ENCODE measurements at places on chromosomes 7 and 10.

DNA sequence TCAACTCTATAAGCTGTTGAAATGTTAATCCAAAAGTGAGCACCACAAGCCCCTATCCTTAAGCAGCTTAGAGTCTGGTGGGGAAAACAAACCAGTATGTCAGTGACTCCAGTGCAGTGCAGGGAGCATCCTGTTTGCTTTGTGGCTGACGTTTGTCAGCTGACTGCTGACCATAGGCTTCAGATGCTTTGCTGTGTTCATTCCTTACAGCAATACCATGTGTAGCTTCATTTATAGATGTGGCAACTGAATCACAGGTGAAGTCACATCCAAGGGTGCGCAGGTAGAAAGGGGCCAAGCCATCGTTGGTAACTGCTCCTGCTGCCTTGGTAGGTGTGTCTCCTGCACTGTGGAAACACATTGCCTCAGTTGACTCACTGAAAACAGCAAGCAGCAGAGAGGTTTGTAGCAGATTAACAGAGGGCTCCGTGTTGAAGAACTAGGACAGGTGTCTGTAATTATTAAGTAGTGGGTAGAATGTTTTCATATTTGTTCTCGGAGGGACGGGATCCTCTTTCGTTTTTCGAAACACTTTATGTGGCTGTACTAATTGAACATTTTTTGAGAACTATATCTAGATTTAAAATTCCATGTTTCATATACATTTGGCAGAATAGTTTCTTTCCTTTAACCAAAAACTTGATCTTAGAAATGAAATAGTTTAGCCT is 2.0 kb downstream of the INSIG1 start:
- DNase-seq: no peak

GRCh38 chr7:99429756-99430155 is 8.8 kb downstream of the PTCD1 start:
- no peak for DNase-seq

DNA sequence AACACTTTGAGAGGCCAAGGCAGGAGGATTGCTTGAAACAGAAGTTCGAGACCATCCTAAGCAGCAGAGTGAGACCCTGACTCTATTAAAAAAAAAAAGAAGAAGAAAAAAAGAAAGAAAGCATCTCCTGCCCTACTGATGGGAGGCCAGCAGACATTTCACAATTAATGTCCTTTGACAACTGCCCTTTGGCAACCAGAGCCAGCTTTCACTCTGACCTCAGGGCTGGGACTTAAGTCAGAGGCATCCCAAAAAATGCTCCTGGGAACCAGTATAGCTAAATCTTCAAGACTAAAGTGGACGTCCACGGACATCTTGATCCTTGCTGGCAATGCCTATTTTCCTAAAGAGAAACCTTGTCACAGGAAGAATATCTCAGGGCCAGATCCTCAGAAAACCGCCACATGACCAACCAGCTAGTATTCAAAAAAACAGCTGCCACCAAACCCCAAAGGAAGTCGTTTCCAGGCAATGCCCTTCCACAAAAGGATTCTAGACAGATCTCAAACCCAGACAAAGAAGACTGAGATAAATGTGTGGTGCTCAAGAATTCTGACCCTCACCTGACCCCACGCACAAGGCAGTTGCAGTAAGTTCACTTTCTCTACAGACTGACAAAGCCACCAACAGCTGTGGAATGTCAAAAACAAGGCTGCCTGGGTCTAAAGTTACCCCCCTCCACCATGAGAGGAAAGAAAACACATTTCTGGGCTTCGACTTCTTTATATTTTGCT is 18.4 kb downstream of the GFRA1 start:
- DNase-seq: no peak

GRCh38 chr7:47624689-47625088 is 42.8 kb upstream of the TNS3 start:
- DNase-seq: no peak

DNA sequence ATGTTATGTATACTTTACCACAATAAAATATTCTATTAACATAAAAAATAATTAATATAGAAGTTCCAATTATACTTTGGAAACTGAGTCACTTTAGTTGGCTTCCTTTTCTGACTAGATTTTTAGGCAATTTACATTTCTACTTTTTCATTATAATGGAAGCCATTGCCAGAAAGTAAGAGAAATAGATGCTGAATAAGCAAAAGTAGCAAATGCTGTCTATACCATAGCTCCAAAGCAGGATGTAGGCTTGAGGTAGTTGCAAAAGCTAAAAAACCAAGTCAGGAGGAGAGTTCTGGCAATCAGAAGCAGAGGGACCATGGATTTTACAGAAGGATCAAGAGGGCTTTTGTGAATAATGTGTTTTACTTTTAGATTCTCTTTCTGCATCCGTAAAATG is 262.4 kb upstream of the TMEM229A start:
- DNase-seq: no peak

GRCh38 chr7:83306502-83306901 is 143.8 kb upstream of the PCLO start:
- DNase-seq: no peak

DNA sequence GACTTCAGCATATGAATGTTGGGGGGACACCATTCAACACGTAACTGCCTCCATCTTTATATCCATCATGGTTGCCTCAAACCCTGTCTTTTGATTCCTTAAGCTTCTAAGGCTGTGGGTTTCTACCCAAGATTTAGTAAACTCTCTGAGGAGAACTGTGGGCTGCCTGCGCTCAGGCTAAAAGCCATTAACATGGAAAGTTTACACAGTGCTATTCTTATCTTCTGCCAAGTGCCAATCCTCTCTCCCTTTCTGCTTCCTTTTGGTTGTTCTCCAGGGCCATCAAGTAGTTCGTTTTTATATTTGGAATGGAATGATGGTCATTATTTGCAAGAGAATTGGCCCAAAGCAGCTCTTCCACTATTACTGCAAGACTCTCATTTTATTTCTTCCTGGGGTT is 97.3 kb upstream of the KLF14 start:
- DNase-seq: no peak

- DNase-seq: peak; percentile 85
Observed at GRCh38 chr10:129466703-129467358, at the start of gene MGMT. TSS of gene MGMT (plus strand) at chr10:129467241.

GRCh38 chr7:129376076-129376777 is 58.0 kb upstream of the STRIP2 start:
- DNase-seq: no peak

DNA sequence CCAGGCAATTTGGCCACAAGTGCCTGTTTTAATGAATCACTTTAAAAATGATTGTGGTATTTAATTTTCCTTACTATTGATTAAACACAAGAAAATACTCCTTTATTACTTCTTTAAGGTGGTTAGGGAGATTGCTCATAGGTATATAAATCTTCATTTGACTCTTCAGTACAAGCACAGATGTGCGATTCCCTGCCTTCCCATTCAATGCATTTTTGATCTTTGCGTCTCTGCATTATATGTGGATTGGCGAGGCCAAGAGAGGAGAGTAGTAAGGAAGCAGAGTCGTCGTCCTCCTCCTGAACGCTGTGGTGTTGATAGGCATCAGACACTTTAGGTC is 683.7 kb downstream of the LRMDA start:
- no peak for DNase-seq

DNA sequence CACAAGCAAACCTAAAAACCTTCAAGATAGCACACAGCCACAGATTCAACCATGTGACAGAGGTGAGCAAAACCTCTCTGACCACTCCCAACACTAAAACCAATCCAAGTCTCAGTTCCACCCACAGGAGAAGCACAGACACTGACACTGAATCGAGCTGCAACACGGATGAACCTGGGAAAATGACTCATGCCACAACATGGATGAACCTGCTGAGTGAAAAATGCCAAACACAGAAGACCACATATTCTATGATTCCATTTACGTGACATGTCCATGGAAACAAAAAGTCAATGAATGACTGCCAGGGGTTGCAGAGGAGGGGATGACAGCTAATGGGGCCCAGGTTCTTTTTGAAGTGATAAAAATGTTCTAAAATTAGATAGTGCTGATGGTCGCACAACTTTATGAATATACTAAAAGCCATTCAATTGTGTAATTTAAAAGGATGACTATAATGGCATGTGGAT is 22.0 kb downstream of the CYTH3 start:
- no peak for DNase-seq

GRCh38 chr10:7028809-7029166 is 382.0 kb downstream of the SFMBT2 start:
- no peak for DNase-seq

DNA sequence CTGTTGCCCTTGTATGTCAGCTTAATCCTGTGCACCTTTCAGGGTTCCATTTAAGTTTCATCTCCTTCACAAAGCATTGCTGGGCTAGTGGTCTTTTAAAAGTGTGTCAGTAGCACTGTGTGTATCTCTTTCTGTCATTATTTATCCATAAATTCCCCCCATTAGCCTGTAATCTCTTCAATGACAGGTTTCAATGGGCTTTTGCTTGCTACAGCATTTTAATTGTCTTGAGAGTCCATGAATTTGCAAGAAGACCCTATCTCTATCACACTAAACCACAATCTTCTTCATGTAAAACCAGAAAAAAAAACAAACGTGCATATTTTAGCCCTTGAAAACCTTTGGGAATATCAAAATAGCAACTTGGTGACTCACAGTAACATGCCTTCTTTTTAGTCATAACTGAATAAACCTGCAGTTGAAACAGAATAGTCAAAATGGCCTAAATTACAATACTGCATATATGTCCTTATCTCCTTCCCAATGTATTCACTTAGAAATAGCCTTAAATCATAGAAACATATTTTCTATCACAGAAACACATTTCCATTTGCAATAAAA is 118.6 kb downstream of the PON1 start:
- DNase-seq: no peak

DNA sequence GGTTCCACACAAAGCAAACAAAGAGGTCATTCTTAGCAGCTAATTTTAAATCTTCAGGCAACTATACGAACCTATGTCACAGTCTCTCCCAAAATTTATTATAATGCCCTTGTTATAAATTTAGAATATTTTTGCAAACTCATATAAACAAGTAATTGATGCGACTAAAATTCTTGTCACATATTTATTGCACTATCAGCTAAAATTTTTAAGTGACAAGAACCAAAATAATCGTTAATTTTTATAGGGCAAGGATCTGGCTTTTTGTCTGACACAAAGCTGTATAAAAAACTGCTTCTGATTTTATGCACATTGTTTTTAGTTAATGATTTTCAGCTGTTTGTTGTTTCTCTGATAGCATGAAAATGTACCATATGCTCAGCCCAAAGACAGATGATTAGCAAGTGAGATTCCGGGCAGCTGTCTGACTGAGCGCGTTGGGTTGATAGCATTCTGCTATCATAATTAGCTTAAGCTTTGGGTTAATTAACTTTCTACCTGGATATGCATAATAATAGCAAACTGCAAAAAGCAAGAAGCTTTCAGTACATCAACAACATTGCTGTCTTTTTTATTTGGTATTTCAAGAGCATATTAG is 136.0 kb downstream of the MGMT start:
- no peak for DNase-seq

DNA sequence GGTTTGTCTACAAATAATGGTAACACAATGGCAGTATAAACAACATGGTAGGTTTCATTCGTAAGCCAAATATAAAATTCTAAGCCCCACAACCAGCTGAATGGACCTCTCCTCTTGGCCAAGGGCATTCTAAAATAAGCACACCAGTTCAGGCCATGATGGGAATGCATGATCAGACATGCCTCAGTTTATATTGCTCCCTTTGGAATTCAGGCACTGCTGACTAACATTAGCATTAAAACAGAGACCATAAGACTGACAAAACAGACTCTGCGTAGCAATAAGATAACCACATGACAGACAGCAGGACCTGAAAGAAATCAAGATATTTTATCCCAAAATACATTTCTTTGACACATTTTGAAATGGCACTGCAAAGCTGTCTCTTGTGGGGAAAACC is 125.8 kb downstream of the FAM107B start:
- peak; percentile 59 for DNase-seq

- peak; percentile 8 for DNase-seq
Observed at GRCh38 chr10:102673819-102674511, 29.7 kb downstream of the TRIM8 start.

DNA sequence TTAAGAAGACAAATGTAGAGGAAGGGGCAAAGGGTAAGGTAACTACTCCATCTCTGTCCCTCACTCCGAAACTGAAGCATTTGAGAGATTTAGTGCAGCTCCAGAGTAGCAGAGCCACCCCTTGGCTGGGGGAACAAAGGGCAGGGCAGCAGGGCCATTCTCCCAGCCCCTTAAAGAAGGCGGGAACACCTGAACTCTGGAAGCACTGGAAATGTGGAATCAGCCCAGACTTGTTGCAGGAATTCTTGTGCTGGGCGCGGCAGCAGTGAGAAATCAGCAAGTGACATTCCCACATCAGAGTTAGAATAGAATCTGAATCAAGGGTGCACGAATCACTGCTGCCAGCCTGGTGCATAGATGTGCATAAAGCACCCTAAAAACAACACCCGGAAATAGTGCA is 34.4 kb upstream of the GRM8 start:
- no peak for DNase-seq

- no peak for DNase-seq
Observed at GRCh38 chr7:105643384-105643783, 62.1 kb upstream of the EFCAB10 start.

GRCh38 chr7:94452239-94452638 is 57.4 kb upstream of the CASD1 start:
- DNase-seq: peak; percentile 77

DNA sequence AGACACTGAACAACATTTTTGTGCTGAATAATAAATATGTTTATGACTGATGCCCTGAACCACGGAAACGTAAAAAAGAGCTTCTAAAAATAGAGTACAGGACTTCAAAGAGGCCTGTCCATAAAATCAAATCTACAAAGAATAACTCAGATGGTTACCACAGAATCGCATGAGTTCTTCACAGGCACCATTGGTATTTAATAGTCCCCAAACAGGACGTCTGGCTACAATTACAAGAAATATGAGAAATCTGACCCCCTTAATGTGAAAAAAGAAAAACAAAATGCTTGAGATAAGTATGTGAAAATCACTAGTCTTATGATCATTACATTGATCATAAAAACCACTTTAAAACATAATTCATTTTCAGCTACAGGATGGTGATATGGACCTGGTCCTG is 20.8 kb downstream of the CYTH3 start:
- no peak for DNase-seq

DNA sequence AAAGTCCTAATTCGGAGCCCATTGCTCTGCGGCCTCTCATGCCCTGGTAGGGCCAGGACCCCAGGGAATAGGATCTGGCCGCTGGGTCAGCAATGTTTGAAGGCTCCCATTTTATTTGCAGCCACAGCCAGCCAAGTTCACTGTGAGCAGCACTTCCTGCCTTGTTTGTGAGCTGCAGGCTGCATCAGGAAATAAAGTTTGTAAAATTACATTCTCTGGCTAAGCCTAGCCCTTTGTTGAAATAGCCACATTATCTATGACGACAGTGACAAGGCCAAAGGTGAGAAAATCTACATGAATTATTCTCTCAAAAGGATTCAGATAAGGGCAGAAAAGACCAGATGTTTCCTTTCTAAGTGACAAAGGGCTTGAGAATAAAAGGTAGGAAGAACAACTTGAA is 23.7 kb upstream of the ITGB1 start:
- DNase-seq: no peak

DNA sequence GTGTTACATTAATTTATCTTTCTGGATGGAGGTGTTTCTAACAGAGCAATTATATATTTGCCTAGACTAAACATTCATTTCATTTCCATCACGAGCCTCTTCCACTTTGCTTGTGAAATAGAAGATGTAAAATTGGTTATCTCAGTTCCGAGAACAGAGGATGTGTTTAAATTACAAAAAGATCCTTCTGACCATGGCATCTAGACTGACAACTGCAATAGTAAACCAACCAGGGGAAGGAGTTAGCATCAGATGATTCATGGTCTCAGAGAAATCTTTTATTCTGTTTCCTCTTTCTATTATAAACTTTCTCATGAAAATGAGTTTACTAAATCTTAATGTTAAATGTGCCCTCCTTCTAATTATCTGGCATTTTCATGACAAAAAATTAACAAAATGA is 149.8 kb upstream of the WDR11 start:
- DNase-seq: no peak
